ENCODE measurements at places on chromosomes 11 and 22.

- DNase-seq = no peak
Measured at GRCh38 chr22:37525746-37526350, 6.6 kb upstream of the CARD10 start.

GRCh38 chr11:936199-936598 lies 10.5 kb downstream of the AP2A2 start:
- no peak for DNase-seq

DNA sequence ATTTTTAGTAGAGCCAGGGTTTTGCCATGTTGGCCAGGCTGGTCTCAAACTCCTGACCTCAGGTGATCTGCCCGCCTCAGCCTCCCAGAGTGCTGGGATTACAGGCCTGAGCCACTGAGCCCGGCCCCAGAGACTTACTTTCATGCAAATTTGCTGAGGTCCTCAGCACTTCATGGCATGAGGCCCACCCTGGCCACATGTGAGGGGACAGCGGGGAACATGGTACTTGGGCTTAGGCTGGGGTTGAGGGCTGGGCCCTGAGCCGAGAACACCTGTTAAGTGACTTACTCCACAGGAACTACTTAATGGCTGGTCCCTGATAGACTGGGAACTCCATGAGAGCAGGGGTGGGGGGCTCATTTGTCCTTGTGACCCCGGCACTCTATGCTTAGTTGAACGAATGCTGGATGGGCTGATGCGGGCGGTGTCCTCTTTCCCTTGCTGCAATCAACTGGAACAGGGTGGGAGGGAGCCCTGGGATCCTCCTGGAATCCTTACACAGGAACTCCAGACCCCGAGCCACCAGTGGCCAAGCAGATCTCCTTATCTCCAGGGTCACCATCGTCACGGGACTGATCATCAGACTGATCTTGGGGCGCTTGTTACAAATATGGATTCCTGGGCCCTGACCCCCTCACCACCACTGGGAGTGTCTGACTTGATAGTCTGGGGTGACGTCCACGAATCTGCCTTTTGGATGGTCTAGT lies 1.0 kb downstream of the VSIG10L2 start:
- DNase-seq = no peak

DNA sequence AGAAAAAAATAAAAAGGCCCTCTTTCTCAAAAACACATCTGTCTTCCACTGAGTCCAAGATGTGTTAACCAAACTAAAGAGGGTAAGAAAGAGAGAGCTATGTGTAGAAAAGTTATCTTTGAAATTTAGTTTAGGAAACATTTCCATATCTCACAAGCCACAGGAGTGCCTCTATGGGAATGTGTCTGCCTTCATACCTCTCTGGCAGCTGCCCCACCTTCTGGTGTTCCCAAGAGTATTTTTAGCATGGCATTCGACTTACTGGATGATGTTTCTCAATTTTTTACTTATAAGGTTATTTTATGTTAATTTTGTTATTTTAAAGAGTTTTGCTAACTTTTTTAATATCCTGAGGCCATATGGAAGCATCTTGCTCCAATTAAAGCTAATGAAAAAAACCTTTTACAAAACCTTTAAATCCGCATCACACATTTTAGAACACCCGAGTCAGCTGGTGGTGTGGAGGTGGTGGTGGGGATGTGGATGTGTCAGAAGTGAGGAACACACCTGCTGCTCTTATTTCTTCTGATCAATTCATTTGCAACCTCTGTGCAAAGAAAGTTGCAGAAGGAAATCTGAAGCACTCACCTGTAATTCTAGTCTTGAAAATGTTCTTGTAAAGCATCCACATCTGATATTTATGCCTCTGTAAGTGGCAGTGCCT lies 112.2 kb downstream of the NCAM1 start:
- DNase-seq = no peak

DNA sequence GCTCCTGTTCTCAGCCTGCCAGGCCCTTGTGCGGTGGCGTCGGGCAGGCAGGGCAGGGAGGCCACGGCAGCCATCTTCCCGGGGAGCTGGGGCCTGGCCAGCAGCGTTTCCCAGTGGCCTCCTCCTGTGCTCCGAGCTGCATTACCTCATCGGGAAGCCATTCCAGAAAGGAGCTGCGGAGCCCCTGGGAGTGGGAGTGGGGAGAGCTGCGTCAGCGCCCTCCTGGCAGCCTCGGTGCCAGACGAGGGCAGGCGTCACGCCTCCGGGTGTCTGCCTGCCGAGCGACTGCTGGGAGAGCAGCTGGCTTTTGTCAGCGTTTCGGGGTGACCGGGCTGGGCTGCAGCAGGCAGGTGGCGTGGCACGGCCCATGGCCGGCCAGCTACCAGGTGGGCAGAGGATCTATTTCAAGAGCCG lies 30.9 kb upstream of the WNT7B start:
- peak; percentile 97 for DNase-seq

DNA sequence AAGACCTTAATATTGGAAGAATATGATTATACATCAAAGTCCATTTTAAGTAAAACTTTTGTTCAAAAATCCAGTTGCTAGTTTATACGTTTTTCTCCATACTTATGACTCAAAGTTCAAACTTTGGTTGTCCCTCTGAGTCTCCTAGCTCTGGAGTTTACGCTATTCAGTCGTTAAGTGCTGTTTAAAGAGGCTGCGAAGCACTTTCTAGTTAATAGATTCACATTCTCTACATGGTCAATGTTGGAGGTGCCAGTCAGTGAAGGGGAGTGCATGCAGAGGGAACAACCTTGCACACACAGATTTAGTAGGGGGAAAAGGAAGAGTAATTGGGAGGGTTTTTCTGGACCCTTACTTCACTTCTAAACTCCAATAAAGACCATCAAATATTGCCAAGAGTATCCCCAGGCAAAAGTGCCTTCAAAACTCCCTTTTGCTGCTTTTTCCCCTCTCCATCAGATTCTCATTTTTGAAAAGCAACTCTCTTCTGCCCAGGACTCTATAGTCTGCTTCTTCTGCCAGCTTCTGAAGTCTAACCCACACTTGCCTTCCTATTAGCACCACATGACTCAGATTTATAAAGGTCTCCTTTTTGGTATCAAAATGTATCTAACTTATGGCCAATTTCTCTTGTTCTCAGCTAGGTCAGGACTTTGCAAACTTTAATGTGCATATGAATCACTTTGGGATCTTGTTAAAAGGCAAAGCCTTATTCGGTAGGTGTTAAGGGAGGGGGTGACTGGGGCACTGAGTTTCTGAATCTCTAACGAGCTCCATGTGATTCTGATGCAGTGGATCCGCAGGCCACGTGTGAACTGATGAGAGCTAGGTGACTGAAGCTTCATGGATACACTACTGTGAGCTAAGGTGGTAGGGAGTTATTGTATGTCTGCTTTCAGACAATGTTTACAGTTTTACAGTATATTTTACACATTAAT lies 96.2 kb upstream of the MTMR2 start:
- DNase-seq = no peak

- no peak for DNase-seq
Measured at GRCh38 chr11:72009156-72009555, 10.4 kb downstream of the IL18BP start.

DNA sequence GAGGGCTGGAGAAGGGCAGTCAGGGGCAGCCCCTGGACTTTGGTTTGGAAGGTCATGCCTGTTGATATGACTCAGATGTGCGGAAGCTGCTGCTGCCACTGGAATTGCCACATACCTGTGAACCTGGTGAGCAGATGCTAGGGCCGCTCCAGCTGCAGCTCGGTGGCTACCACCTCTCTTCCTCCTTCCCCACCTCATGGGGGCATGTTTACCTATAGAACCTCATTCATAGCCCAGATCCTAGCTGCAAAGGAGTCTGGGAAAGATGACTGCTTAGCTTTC lies 17.5 kb upstream of the TSPAN18 start:
- no peak for DNase-seq

GRCh38 chr11:28090052-28090749 lies 17.8 kb downstream of the KIF18A start:
- peak; percentile 65 for DNase-seq

GRCh38 chr11:73184953-73185671 lies 33.0 kb upstream of the P2RY2 start:
- DNase-seq = peak; percentile 57

DNA sequence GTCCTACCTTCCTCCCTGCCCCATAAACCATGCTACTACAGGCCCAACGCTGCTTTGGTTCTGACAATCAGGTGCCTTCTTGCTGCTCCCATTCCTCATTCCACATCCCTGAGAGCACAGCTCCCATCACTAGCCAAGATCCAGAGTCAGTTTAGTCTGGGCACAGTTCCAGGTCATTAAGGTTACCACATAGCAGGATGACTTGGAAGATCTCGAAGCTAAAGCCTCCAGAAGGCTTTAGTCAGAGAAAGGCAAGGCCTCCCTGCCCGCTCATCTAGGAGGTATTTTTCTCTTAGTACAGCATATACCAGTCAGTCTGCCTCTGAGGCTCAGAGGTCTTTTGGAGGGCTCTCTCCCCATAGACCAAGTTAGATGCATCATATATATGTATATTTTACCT lies 30.3 kb downstream of the TRIM66 start:
- DNase-seq = peak; percentile 97

DNA sequence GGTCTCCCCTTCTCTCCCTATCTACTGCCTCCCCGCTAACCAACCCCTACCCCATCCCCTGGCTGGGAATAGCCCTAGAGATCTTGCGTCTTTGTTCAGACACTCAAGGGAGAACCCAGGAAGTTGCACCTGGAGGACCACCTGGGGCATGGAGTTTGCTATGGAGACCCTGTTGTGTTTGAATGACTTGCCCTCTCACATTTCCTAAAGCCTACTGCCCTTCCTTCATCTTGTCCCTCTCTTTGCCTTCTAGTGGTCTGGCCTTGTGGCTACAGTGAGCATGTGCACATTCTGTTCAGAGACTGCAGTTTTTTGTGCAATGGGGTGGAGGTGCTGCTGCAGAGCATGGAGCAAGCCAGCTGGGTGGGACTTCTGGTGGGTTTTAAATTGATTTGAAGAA lies 42.5 kb downstream of the ZNRF3 start:
- no peak for DNase-seq

- DNase-seq = peak; percentile 59
Measured at GRCh38 chr22:32469799-32470212, 4.8 kb upstream of the FBXO7 start.

- DNase-seq = peak; percentile 33
Measured at GRCh38 chr11:14541192-14541947, 21.2 kb upstream of the PSMA1 start.

DNA sequence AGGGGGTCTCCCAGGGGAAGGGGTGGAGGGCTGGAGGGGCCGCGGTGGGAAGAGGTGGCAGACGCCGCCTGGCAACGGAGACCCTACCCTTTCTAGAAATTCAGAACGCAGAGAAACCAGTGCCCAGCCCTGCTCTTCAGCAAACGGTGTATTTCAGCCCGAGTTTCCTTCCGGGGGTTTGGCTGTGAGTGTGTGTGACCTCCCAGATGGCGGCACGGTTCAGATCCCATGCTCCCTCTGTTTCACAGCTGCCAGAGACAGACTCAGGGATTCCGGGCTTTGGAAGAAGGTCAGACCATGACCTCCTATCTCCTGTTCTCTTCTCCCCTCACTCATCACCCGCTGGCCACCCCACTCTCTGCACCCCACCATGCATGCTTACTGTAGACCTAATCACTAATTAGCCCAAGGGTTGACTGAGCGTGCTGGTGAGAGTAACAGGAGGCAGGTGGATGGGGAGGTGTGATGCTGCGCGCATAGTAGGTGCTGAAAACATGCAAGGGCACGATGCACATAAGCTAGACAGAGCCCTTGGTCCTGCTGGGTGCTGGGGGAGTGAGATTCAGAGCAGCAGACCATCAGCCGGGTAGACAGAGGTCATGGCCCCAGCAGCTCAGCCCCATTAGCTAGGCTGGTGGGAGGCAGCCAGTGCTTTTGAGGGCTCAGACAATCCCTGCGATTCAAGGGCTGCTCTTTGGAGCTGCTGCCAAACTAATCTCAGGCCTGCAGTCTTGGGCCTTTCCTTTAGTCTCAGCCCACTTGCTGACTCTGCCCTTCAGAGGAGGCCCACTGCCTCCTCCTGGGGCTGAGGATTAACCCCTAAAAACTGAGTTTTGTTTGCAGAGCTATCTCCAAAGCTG lies 256.5 kb upstream of the CADM1 start:
- DNase-seq = no peak

DNA sequence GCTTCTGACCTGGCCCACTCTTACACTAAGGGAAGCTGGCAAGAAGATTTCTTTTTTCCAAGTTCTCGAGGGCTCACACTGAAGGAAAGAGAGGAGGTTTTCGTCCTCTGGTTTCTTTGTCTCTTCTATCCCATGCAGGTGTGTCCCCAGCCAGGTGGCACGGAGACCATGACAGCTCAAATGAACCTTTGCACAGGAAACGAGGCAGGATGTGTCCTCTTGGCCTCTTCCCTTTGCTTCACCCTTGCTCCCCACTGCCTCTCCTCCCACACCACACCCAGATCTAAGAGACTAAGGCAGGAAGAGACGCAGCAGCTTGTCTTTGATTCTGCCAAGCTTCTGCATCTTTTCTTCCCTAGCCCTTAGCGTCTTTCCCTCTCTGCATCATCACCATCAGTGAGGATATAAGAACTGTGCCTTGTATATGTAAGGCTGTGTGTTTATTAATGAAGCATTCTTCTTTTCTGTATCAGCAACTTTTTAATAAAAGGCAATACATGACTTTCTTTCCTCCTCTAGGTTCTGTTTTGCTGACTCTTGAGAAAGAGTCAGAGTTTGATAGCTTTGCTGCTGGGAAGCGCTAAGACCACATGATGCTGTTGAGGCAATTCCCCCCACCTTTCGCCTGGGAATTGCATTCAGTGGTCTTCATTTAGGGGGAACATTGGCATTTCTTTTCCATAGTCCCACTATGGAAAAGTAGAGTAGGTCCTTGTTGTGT lies 56.0 kb upstream of the PARVA start:
- no peak for DNase-seq
